ENCODE measurements at places on chromosomes 3 and 15.

DNA sequence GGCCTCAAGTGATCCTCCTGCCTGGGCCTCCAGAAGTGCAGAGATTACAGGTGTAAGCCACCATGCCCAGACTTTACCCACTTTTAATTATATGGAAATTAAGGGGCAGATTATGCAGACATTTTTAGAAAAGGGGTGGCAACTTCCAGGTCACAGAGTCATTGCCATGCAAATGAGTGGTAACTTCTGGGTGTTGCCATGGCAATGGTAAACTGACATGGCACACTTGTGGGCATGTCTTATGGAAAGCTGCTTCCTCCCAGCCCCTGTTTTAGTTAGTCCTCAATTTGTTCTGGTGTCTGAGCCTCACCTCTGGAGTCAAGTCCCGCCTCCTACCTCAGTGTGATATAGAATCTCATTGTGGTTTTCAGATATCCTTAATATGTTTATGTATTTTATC lies 49.7 kb downstream of the PCNP start:
- DNase-seq, result no peak

GRCh38 chr15:46646490-46646889 lies 1011.7 kb downstream of the SQOR start:
- no peak for DNase-seq

GRCh38 chr3:77489216-77489615 lies 449.3 kb downstream of the ROBO2 start:
- DNase-seq, result no peak

GRCh38 chr3:177860184-177860583 lies 662.9 kb upstream of the TBL1XR1 start:
- no peak for DNase-seq

GRCh38 chr3:128801779-128802380 lies 75.9 kb downstream of the RAB7A start:
- DNase-seq, result no peak

DNA sequence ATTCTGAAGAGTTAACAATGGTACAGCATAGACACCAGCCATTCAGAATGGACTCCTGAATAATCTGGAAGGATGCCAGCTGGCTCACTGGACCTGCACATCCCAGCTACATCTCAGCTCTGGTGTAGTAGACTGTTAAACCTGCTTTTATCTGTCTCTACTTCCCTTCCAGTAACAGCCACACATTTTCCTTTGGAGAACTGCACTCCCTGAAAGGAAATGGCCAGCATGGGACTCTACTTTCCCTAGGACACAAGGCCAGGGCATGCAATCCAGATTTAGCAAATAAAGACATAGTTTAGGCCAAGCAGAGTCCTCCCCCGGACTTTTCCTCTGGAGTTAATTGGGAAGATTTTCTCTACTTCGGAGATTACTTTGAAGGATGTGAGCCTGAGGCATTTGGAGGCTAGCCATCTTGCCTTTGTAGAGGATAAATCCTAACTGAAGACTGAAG lies 82.7 kb upstream of the TCF12 start:
- DNase-seq, result no peak

DNA sequence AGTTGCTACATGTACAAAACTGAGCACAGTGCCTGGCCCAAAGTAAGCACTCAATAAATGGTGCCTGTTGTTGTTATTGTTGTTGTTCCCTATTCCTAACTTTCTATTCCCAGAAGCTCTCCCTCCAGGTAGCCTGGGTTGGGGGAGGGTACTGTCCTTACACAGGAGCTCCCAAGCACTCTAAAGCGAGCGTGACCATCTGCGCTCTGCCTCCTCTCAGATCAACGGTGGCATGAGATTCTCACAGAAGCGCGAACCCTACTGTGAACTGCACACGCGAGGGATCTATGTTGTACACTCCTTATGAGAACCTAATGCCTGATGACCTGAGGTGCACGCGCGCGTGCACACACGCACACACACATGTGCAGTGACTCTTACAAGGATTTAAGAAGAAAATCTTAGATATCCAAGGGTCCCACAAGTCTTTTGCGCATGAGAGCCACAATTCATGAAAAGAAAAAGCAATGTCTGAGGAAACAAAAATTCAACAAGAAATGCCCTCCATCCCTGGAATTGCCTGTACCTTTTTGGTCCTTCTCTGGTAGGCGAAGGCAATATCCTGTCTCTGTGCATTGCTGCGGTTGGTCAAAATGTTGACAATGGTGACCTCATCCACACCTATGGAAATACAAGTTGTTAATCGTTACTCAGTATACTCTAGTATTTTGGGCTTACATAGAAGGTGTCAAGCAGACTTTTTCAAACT lies 33.7 kb downstream of the ANXA2 start:
- DNase-seq, result no peak

- no peak for DNase-seq
These were observed 93.8 kb upstream of the PDZRN3 start for GRCh38 chr3:73718326-73719110.

- no peak for DNase-seq
These were observed 9.6 kb downstream of the LRRK1 start for GRCh38 chr15:100928632-100929280.

- DNase-seq, result no peak
These were observed 8.6 kb downstream of the ZNF445 start for GRCh38 chr3:44468572-44469520.

DNA sequence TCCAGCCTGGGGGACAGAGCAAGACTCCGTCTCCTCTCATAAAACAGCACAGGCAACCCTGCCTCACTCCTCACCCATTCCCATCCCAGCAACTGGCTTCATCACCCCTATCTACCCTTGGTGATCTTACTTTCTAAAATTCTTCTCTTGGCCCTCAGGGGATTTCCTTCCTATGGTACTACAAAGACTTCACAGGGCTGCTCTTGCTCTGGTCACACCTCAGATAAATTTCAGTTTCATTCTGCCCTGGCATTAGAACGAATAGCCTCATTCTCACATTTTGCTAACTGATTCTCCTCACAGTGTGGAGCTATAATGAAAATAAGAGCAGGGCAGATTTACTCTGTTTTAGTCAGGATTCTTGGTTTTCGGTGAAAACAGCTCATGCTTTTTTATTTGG lies 22.1 kb upstream of the CRBN start:
- DNase-seq, result no peak

GRCh38 chr15:26744894-26745293 lies 28.0 kb downstream of the GABRB3 start:
- DNase-seq, result no peak

DNA sequence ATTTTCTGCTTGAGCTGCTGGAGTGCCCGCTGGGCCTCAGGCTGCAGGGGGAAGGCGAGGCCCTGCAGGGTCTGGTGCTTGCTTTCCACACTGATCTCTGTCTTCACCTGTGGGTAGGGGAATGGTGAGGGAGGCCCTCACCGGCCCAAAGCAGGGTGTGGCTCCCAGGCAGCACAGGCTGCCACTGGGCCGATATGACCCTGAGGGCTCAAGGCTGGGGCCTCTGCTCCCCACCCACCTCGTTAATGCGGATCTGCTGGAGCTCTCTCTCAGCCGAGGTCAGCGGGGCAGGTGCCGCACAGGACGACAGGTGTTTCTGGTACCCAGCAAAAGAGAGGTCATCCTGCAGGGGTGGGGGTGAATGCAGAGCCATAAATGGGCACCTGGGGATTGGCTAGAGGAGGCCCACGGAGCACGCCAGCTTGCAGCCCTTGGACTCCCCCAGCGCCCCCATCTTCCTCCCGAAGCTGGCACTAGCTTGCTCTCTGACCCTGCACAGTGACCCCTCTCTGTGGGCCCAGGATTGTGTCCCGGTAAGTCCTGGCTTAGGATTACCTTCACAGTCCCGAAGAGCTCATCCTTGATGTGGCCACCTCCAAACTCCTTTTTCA lies 5.5 kb upstream of the TLR9 start:
- no peak for DNase-seq

- DNase-seq, result no peak
These were observed 8.6 kb downstream of the CEP152 start for GRCh38 chr15:48802257-48802656.

DNA sequence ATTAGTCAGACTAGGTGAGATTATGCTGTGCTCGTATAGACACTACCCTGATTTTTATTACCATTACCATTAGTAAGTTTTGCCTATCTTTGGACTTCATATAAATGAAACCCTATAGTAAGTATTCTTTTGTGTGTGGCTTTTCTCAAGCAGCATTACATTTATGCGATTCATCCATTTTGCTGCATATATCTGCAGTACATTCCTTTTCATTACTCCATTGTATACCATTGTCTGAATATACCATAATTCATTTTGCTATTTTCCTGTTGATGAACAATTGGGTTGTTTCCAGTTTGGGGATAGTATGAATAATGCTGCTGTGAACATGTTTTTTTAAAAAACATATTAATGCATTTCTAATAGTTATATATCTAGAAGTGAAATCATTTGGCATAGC lies 45.3 kb downstream of the TMEM212 start:
- DNase-seq, result no peak

GRCh38 chr3:112395181-112395895 lies 62.4 kb downstream of the CD200 start:
- no peak for DNase-seq

DNA sequence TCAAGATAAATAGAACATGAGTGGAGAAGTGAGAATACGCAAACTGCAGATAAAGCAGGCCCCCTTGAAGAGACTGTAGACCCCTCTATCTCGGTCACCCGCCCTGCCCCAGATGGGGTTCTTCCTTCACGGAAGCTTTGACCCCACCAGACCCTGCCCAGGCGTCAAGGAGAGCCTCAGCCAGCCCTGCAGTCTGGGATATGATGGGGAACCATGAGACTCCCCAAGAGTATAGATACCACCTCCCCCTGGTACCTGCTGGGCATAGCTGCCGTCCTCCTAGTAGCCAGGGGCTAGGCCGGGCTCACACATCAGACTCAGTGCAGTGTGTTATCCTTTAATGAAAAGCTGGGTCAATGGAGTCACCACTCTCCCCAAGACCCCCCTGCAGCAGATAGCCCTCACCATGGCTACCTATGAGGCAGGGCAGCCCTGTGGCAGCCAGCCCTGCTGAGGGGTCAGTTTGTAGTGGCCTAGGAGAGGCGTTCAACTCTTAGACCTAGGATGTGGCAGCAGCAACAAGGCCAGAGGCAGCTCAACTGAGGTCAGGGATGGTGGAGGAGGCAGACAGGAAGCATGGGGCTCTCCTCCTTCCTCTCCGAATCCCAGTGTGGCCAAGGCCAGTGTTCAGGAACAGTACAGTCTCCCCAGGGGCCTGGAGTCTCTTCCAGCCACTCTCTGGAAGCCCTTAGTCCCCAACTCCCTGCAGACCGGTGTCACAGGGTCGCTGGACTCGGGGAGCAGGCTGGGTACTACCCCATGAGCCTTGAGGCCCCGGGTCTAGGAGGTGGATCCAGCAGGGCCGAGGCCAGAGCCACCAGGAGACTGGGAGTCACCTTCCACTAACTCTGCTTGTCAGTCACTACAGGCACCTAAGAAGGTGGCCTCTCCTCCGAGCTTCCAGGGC lies 26.1 kb downstream of the PLXNB1 start:
- no peak for DNase-seq

DNA sequence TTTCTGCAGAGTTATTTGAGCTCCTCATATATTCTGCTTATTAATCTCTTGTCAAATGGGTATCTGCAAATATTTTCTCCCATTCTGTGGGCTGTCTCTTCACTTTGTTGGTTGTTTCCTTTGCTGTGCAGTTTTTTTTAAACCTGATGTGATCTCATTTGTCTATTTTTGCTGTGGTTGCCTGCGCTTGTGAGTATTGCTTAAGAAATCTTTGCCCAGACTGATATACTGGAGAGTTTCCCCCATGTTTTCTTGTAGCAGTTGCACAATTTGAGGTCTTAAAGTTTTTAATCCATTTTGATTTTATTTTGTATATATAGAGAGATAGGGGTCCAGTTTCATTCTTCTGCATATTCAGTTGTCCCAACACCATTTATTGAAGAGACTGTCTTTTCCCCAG lies 102.3 kb downstream of the POLQ start:
- no peak for DNase-seq

Data from activated T-cell treated with anti-CD3 and anti-CD28 coated beads for 1 hour (primary cell).